ENCODE measurements at places on chromosomes 7 and 10.

GRCh38 chr7:30028749-30029635 lies 780 bp downstream of the PLEKHA8 start:
- H3K27me3 ChIP-seq = no peaks in the 10 kb centered on the region
- H3K27ac ChIP-seq = peak overlapping the region; percentile 52
- H3K36me3 ChIP-seq = no peaks in the 10 kb centered on the region

DNA sequence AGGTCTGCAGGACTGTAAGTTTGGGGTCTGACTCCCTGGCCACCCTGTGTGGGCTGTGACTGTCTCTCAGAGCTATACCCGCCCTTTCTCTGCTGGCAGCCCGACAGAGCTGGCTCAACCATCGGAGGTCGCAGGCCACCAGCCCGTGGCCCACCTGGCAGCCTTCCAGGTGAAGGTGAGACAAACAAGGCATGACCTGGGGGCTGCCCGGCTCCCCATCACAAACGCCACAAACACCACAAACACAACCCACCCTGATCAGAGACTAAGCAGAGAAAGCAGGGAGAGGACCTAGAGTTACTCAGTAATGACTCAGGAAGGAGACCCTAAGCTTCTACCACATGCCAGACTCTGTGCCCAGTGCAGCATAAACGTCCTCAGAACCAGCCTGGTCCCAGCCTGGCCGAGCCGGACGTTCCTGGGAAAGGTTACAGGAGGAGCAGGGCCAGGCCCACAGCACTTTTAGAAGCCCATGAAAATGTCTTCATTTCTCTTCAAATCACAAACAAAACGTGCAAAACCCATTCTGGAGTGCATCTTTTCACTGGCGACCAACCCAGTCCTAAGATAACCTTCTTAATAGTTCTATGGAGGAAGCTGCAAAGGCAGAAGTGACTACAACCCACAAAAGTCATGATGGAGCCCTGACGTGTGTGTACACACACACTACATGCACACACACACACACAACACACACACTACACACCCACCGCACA lies 66.8 kb downstream of the MKI67 start:
- DNase-seq = no peak
- peaks cover 65% of the 10 kb centered on the region for H3K36me3 ChIP-seq
- H3K27me3 ChIP-seq = no peaks in the 10 kb centered on the region

DNA sequence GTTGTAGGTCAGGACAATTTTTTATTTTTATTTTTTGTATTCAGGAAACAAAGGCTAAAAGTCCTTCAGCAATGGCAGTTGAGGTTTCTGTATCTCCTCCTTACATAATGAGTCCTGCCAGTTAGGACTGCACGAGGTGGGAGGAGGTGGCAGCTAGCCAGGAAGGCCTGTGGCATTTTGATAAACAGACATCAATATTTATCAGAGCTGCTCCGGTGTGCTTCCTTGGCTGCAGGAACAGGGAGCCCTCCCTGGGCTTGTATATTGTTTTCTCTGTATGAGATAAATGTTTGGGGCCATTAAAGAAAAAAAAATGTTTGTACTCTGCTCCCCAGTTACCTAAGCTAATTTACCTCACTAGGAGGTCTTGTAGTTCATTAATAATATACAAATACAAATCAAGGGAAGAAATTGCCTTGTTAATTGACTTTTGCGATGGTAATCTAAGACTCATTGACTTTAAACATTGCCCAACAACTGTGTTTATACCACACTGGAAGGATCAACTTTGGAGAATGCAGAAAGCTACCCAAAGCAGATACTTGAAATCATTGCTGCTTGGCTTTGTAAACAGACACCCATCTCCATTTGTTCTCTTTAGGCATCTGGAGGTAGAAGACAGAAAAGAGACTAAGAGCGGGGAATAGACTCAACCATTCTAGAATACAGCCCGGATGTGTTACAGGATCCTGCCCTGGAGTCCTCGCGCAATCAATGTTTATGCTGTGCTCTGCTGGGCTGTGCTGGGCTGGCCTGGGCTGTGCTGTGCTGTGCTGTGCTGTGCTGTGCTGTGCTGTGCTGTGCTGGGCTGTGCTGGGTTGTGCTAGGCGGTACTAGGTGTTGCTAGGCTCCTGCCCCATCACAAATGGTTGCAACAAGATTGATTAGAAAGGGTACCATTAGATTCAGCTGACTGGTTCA lies 36.5 kb upstream of the PDZD8 start:
- H3K4me1 ChIP-seq = no peaks in the 10 kb centered on the region
- no peak overlapping the region for H3K27ac ChIP-seq
- H3K36me3 ChIP-seq = no peaks in the 10 kb centered on the region
- DNase-seq = no peak
- peaks cover 6% of the 10 kb centered on the region for H3K27me3 ChIP-seq

GRCh38 chr10:14953424-14954000 lies 384 bp downstream of the DCLRE1C start:
- no peaks in the 10 kb centered on the region for H3K27me3 ChIP-seq
- H3K4me1 ChIP-seq = peaks cover 55% of the 10 kb centered on the region
- H3K27ac ChIP-seq = peak overlapping the region; percentile 82
- DNase-seq = peak; percentile 6
- H3K4me3 ChIP-seq = peak overlapping the region; percentile 86

DNA sequence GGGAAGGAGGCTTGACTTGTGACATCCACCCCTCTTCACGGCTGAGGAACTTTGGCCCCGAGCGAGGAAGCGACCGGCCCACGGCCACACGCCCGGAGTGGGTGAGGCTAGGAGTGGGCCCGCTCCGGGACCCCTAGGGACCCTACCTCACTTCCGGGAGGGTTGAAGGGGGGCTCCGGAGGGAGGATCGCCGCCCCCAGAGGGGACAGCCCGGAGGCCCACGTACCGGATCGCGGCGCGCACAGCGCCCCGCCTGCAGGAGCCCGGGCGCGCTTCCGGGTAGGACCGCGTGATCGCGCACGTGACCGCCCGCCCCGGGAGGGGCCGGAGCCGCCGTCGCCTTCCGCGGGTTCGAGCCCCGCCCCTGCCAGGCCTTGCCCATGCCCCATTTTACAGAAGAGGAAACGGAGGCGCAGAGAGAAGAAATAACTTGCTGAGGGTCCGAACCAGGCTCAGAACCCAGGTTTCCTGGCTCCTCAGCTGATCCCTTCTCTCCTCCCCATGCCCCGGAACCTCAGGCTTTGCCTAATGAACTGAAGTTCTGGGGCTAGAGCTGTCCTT lies at the start of gene HPS1:
HPS1 (minus strand) TSS at position 275 of the 561 bp plus-strand sequence. CDS start 3,695 bp downstream, outside the sequence.
- H3K36me3 ChIP-seq = peaks cover 33% of the 10 kb centered on the region
- no peaks in the 10 kb centered on the region for H3K27me3 ChIP-seq
- peaks cover 41% of the 10 kb centered on the region for H3K4me1 ChIP-seq

DNA sequence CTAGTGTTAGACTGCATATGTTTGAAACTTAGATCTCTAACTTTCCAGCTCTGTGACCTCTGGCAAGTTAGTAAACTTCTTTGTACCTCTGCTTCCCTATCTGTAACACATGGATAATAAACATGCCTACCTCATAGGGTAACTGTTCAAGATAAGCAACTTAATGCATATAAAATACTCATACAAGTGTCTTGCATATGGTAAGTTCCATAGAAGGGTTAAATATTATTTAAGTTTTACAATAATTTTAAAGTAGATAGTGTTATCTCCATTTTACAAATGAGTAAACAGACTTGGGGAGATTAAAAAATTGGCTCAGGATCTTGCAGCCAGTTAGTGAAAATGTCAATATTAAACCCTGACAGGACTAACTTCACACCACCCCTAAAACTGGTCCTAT lies 30.1 kb upstream of the CD36 start:
- H3K4me3 ChIP-seq = no peak overlapping the region
- H3K4me1 ChIP-seq = no peaks in the 10 kb centered on the region
- DNase-seq = no peak
- no peaks in the 10 kb centered on the region for H3K27me3 ChIP-seq
- no peaks in the 10 kb centered on the region for H3K36me3 ChIP-seq

- no peaks in the 10 kb centered on the region for H3K36me3 ChIP-seq
- H3K4me3 ChIP-seq = no peak overlapping the region
- H3K27ac ChIP-seq = no peak overlapping the region
Observed at GRCh38 chr10:61857746-61858145, 43.8 kb upstream of the ARID5B start.

GRCh38 chr10:77287647-77288120 lies 349.9 kb downstream of the KCNMA1 start:
- H3K4me1 ChIP-seq = no peaks in the 10 kb centered on the region
- H3K36me3 ChIP-seq = no peaks in the 10 kb centered on the region
- H3K27me3 ChIP-seq = no peaks in the 10 kb centered on the region
- H3K27ac ChIP-seq = no peak overlapping the region
- DNase-seq = no peak

GRCh38 chr10:90306187-90306586 lies 551.7 kb downstream of the HTR7 start:
- DNase-seq = no peak
- no peaks in the 10 kb centered on the region for H3K4me1 ChIP-seq
- H3K27me3 ChIP-seq = no peaks in the 10 kb centered on the region
- H3K36me3 ChIP-seq = no peaks in the 10 kb centered on the region
- no peak overlapping the region for H3K4me3 ChIP-seq

GRCh38 chr7:123580406-123581161 lies 21.0 kb upstream of the ASB15 start:
- DNase-seq = peak; percentile 25
- no peak overlapping the region for H3K27ac ChIP-seq
- H3K4me3 ChIP-seq = no peak overlapping the region
- H3K4me1 ChIP-seq = no peaks in the 10 kb centered on the region
- no peaks in the 10 kb centered on the region for H3K36me3 ChIP-seq
- H3K27me3 ChIP-seq = peaks cover 9% of the 10 kb centered on the region

DNA sequence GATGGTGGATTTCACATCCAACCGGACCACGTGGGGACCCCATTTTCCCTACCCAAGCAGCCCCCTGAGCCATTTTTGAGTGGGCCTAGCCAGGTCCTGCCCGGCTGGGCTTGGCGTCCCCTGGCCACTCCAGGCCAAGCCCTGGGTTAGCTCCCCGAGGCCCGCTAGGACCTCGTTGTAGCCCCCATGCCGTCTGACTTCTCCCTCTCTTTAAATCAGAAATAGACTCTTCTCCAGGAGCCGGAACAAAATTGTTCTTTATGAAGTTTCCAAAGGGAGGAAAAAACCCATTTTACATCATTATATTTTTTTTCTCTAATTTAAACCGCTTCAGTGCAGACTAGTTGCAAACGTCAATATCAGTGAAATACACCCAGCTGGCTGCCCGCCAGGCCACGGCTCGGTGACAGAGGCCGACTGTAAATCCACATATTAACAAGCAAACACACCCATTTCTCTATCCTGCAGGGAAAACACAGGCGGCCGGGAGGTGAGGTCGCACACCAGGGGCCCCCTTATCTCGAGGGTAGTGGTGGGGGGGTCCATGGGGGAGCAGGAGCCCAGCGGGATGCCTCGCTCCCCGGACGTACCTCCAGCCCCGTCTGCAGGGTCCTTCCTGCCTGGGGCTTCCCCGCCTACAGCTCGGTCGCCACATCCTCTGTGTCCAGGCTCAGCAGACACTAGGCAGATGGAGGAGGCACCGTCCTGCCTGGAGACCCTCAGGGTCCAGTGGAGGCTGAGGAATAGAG lies 72.7 kb downstream of the ELFN1 start:
- DNase-seq = no peak
- H3K36me3 ChIP-seq = no peaks in the 10 kb centered on the region
- peak overlapping the region; percentile 10 for H3K4me3 ChIP-seq
- H3K4me1 ChIP-seq = peaks cover 44% of the 10 kb centered on the region
- no peaks in the 10 kb centered on the region for H3K27me3 ChIP-seq

DNA sequence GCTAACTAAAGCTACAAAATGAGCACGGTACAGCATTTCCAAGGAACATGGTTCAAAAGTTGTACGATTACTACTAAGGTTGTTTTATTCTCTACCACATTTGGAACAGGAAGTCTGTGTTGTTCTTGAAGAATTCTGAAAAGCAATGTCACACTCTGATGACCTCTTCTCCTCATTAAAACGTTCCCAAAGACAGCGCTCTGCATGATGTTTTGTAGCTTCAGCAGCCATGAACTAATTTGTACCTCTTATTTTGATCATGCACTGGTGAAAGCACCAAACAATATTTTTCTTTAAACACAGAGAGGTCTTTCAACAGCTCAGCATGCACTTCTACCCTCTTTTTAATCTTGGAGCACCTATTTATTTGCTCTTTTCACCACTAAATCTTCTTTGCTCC lies 75.0 kb upstream of the TES start:
- H3K27me3 ChIP-seq = no peaks in the 10 kb centered on the region
- no peak overlapping the region for H3K27ac ChIP-seq
- no peak overlapping the region for H3K4me3 ChIP-seq
- DNase-seq = no peak

DNA sequence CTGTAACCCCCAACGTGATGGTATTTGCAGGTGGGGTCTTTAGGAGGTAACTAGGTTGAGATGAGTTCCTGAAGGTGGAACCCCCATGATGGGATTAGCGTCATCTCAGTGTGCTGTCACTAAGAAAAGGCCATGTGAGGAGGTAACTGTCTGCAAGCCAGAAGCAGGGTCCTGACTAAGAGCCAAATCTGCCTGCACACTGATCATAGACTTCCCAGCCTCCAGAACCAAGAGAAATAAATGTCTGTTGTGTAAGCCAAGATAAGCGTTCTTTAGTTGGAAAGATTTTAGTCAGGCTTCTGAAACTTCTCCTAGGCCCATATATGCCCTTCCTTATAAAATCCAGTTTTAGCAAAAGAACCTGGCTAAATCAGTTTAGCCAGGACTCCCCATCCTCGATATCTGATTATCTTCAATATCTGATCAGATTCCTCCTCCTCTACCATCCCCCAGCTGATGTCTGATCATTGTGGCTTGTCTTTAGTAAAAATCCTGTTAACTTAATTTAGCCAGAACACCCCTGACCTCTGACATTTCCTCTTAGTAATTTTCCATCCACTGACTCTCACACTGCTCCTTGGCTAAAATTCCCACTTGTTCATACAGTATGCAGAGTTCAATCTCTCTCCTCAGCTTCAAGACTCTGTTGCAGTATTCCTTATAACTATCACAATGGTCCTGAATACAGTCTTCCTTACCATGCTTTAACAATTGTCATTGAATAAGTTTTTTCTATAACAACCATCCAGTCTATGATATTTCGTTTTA lies 835.4 kb upstream of the PHF14 start:
- no peak for DNase-seq
- H3K36me3 ChIP-seq = no peaks in the 10 kb centered on the region
- no peak overlapping the region for H3K27ac ChIP-seq
- no peaks in the 10 kb centered on the region for H3K27me3 ChIP-seq
- H3K4me3 ChIP-seq = no peak overlapping the region
- H3K4me1 ChIP-seq = no peaks in the 10 kb centered on the region

- H3K4me3 ChIP-seq = no peak overlapping the region
- no peaks in the 10 kb centered on the region for H3K4me1 ChIP-seq
- no peak for DNase-seq
- H3K36me3 ChIP-seq = no peaks in the 10 kb centered on the region
- H3K27me3 ChIP-seq = no peaks in the 10 kb centered on the region
- no peak overlapping the region for H3K27ac ChIP-seq
Observed at GRCh38 chr10:124043310-124044142, 49.9 kb downstream of the CHST15 start.

GRCh38 chr7:47724335-47724982 lies 142.5 kb upstream of the TNS3 start:
- H3K27me3 ChIP-seq = no peaks in the 10 kb centered on the region
- no peak overlapping the region for H3K27ac ChIP-seq
- no peak overlapping the region for H3K4me3 ChIP-seq
- no peaks in the 10 kb centered on the region for H3K4me1 ChIP-seq
- no peaks in the 10 kb centered on the region for H3K36me3 ChIP-seq
- no peak for DNase-seq

- no peaks in the 10 kb centered on the region for H3K27me3 ChIP-seq
- no peak overlapping the region for H3K4me3 ChIP-seq
- no peak for DNase-seq
- H3K4me1 ChIP-seq = no peaks in the 10 kb centered on the region
- H3K27ac ChIP-seq = no peak overlapping the region
Observed at GRCh38 chr10:112855134-112855533, 94.9 kb upstream of the TCF7L2 start.

Data from CD4-positive, alpha-beta T cell (primary cell).